ENCODE measurements at places on chromosomes 5 and 9.

- DNase-seq, result no peak
Measured at GRCh38 chr9:93903886-93904648, 51.1 kb downstream of the BARX1 start.

DNA sequence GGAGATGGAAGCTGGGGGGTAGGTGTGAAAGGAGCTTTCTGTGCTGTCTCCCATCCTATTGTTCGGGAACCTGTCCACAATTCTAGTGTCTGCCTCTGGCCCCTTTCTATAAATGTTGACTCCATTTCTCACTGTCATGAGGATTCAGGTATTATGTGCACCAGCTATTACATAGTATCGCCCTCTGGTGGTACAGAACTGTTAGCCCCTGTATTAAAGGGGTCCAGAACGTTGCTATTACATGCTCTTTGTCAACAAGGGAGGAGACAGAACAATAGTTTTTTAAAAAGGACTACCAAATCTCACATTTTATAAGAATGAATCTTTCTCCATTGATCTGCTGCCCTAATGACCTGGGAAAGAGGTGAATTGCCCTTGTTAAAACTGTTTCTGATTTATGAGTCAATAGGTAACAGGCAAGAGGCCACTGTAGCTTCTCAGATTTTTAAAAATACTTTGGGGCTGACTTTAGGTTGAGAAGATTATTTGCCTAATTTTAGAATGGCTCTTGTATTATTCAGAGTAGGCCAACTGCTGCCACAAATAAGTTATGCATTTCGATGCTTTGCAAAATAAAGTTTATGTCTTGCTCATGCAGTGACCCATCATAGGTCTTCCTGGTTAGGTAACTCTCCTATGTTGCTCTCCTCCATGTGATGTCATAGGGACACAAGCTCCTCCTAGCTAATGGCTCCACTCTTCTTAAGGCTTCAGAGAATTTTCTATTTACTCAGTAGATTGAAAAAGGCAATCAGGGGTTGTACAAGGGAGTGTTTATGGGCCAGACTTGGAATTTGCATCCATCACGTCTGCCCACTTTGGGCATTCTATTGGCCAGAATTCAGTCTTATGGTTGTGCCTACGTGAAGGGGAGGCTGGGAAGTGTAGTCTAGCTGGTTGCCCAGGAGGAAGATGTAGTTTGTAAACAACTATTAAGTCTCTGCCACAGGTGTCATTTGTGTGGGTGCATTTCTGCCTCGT, 20.8 kb downstream of the DCANP1 start:
- no peak for DNase-seq

- no peak for DNase-seq
Measured at GRCh38 chr9:22030101-22030598, 21.0 kb upstream of the CDKN2B start.

DNA sequence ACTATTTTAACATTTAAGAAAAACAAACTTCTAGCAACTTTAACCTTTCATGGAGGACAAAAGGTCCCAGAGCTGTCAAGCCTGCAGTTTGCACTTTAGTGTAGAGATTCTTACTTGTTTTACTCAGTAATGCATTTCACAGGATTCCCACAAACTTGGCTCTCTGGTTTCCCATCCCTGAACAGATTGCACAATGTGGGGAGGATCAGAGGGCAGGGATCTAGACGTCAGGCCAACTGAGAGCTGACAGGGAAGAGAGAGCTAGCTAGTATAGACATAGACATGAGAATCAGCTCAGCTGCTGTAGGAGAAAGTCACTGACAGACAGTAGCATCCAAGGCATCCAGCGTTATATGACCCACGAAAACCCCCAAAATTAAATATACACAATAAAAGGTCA, 20.9 kb upstream of the BNIP1 start:
- DNase-seq, result no peak

GRCh38 chr5:119291877-119292276, 63.9 kb upstream of the TNFAIP8 start:
- no peak for DNase-seq

- no peak for DNase-seq
Measured at GRCh38 chr5:15752663-15753285, 252.8 kb downstream of the FBXL7 start.

DNA sequence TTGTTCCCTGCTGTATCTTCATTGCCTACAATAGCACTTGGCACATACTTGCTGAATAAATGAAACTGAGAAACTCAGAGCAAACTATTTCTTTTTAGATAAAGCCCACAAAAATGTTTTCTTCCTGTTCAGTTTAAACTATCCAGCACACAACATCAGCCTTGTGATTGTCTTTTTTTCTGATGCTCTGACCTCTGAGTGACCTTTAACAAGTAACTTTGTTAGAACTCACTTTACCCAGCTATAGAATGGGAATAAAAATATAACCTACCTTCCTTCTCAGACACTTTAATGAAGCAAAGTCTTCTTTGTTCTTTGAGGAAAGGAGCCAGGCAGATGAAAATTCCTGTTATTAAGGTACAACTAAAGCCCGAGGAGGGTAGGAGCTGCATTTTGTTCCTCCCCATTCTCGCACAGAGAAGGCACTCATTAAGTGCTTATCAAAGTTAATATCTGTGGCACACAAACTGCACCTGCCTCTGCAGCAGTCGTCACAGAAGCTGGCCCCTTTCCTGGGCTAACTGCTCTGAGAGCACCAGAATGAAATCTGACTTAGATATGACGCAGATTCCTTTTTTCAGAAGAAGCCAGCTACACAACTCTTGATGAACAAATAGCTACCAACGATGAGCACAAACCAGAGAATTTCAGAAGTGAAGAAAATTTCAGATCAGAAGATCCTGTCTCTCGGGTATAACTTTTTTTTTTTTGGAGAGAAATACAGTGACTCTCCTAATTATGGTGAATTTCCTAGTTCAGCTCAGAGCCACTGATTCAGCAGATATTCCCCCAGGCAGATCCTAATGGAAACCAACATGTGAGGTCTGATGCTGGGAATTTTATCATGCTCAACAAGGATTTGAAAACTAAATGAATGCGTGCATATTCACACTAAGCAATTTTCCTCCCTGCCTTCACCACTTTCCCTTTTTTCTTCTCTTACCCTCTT, 31.0 kb upstream of the NR3C1 start:
- DNase-seq, result no peak

DNA sequence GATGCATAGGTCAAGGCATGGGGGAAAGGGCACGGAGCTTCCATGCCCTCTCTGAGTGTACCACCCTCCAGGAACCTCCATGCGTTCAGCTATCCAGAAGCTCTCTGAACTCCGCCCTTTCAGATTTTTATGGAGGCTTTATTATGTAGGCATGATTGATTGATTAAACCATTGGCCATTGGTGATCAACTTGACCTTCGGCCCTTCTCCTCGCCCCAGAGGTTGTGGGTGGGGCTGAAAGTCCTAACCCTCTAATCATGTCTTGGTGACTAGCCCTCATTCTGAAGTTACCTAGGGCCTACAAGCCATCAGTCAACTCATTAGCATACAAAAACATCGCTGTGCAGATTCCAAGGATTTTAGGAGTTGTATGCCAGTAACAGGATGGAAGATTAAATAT, 323.7 kb upstream of the KLF4 start:
- DNase-seq, result no peak

DNA sequence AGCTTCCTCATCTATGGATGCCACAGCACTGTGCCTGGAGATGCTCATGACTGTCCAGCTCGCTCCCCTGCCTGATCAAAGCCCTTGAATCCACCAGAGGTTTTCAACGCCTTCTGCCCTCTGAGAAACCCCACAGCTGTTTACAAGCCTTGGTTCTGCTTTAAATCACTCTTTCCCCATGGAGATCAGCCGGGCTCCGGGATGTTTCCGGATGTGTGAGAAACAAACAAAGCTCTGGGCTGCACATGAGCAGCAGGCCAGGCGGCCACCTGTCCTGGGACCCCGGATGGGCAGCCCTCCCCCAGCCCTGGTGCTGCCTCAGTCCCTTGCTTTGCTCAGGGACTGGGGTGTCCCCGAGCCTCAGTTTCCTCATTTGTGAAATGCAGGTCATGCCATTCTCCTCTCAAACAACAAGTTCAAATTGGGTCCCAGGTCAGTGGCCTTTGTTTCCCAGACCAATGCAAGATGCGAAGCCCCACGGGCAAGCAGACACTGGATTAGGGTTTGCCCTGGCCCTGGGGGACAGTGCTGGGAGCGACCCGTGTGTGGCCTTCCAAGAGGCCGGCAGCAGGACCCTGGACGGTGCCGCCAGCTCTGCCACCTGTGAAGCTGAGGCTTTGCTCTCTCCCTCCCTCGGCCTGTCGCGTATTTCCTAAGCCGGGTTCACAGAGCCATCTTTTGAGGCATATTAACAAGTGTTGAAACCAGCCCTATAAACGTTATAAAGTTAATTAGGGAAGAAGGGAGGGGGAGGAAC, 42.4 kb upstream of the PHYKPL start:
- no peak for DNase-seq

DNA sequence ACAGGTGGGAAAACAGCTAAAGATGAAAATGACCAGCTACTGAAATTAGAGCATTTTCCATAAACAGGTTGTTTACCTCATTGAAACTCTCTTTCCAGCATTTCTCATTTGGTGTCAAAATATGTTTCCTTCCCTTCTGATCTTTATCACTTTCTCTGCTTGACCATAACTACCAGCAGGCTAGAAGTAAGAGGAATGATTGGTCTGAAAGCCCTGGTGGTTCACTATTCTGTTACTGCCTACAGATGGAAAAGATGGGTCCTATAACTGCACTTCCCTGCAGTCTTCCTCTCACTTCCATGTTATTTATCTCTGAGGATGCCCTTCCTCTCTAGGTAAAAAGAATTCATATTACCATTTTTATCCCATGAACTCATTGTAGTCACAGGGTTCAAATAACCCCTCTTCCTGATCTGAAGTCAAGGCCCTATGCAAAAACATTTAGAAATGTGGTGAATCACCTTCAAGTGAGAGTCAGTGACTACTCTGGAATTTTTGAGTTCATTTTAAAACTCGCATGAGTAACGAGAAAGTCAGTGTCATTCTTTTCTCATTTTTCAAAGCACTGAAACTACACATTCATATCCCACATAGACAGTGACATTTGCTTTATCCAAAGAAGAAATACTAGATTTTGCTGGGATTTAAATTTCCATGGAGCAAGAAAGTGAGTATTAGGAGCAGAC, 51.7 kb downstream of the ZNF474 start:
- DNase-seq, result no peak

DNA sequence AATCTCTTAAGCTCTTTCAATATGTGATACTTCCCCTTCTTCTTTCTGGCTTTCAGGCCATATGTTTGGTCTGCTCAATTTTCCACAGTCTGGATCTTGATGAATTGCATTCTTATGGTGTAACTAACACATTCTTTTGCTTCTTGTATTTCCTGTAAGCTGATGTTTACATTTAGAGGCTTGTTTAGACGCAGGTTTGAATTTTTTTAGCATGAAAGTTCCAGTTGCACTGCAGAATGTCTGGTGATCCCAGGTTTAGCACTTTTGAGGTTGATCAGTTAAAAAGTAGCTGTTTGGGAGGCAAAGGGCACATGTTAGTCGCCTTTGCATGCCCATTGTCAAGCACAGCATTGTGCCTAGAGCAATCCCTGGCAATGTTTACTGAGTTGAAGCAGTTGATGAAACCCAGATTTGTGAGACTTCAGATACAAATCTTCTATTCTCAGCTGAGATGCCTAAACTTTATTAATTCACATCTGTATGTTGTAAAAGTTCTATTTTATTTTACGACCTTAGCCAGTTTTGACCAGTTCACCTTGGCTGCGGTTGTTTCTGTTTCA, 59.6 kb upstream of the SPATA31C2 start:
- no peak for DNase-seq

DNA sequence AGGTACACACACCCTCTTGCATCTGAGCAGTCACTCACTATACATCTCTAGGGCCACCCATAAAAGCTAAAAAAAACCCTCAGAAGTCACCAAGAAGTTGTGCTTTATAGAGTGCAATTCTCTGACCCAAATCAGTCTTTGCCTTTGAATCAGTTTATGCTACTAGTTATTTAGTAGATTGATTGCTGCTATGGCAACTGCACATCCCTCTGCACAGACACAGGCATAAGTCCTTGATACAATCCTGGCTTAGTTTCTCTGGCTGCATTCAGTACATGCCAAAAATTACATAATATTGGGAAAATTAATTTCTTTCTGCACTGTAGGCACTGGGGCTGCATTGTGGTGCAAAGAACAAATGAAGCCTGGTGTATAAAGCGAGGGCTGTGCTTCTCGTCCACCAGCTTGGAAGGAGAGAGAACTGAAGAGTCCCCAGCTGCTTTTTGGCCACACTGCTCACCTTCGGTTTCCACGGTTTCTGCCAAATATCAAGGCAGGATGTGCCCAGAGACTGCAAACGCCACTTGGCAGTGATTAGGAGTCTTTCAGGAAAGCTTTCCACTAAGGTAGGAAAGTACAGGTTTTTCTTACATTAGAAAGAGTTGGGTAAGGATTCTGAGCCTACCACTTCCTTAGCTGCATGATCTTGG, 258.4 kb downstream of the ELAVL2 start:
- DNase-seq, result no peak

GRCh38 chr5:134075102-134075501, 39.4 kb upstream of the TCF7 start:
- DNase-seq, result no peak

DNA sequence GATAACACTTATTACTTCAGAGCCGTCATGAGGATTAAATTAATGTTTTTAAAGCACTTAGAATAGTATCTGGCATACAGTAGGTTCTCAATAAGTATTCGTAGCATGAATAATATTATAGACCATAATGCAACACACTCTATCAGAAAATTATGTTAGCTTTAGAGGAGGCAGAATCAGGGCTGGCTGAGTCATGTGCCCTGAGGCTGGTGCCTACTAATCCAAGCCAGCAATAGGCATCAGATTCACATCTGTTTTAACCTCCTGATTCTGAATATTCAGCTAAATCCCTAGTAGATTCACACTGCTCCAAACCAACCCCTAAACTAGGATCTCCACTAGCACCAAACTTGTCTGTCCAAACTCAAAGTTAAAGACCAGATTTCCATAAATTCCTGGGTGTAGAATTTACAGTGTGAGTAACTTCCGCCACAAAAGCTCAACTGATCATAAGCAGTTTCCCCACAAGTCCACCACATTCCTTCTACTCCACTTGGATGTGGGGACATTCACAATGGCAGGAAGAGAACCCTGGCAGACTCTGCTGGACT, 170.0 kb upstream of the DAPK1 start:
- DNase-seq, result no peak

DNA sequence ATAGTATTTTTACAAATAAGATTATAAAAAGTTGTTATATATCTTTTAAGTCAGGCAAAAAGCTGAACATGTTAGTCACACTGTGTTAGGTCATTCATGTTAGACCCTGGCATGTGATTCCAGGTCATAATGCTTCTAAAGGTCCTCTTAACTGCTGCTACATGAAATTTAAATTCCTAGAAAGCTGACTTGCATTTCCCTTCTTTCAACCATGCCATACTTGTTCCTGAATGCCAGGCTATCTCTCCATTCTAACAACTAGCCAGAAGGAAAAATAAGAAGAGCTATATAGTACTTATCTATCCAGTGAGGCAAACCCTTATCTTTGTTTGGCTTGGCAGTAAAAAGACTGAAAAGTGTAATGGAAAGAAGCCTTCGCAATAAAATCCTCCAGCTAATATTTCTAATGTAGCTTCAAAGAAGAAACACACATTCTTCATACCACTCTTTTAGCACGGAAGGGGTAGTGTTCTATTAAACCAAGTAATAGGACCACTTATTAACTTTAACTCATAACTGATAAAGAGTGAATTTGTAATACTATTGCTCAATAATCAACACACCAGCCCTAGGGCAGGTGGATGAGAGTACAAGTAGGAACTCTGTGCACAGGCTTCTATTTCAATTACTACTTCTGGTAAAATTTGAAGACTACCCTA, 310.2 kb downstream of the PDE4D start:
- no peak for DNase-seq

All from hypothalamus (tissue), 51 donors.